ENCODE measurements at places on chromosomes 2 and 18.

DNA sequence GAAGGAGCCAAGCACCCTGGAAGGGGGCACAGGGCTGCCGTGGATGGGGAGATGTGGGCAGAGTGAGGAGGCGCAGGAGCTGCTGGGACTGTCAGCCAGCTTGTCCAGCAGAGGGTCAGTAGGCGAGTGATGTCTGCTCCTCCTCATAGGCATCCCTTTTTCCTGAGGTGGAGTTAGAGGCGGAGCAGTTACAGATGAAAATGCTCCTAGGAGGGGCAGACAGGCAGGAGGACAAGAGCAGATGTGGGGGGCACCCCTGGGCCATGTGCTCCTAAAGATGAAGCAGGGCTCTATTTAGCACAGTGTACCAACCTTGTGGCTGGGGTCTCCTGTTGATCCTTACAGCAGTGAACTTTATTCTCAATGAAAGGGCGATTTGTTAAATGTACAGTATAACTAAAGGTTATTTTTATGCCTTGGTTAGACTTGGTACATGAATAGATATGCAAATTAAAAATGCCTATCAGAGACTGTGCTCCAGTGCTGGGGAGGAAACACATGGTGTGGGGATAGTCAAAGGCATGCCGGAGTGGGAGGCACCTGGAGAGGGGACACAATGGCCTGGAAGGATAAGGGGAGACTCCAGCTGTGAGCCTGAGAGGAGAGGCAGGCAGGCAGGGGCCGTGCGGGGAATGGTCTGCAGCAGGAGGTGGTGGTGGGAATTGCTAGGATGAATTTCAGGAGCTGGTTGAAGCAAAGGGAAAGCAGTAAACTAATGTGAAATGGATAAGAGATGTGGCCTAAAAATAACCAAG lies 175.3 kb downstream of the CLIP4 start:
- DNase-seq: no peak

GRCh38 chr2:62641410-62641843 lies 64.1 kb upstream of the EHBP1 start:
- no peak for DNase-seq

- no peak for DNase-seq
Measured at GRCh38 chr2:159728629-159729028, 16.3 kb downstream of the MARCHF7 start.

DNA sequence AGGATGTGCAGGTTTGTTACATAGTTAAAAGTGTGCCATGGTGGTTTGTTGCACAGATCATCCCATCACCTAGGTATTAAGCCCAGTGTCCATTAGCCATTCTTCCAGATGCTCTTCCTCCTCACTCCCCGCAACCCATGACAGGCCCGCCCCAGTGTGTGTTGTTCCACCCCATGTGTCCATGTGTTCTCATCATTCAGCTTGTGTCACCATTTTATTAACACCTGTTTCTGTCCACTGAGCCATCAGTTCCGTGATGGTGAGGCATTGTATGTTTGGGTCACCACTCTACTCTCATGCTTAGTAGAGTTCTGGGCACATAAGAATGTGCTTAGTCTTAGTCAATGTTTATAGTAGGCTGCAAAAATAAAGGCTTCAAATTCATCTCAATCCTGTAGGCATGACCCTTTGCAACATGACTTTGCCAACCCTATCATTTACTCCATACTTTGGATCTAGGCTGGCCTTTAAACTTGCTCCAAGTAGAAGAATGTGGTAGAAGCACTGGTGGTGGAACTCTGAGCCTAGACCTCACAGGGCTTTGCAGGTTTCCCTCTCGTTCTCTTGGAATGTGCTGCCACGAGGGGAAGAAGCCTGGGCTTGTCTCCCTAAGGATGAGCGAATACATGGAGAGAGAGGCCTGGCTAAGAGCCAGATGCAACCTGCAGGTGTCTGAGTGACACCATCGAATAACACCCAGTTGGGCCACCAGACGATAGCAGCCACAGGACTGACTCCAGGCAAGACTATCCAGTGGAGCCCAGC lies 161.5 kb downstream of the NAPG start:
- DNase-seq: no peak

DNA sequence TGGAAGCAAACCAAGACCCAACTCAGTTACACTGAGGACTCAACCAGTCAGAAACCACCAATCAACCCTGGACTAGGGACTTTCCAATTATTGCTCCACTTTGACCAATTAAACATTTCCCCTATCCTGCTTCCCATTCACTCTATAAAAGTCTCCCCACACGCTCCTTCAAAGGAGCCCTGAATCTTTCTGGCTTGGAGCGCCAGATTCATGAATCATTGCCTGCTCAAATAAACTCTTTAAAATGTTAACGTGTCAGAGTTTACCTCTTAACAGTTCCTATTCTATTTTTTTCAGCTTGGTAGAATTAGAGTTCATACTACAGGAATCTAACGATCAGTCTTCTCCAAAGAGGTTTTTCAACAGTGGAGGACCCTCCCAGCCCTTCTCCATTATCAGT lies 20.7 kb upstream of the SULT1C2 start:
- peak; percentile 28 for DNase-seq

DNA sequence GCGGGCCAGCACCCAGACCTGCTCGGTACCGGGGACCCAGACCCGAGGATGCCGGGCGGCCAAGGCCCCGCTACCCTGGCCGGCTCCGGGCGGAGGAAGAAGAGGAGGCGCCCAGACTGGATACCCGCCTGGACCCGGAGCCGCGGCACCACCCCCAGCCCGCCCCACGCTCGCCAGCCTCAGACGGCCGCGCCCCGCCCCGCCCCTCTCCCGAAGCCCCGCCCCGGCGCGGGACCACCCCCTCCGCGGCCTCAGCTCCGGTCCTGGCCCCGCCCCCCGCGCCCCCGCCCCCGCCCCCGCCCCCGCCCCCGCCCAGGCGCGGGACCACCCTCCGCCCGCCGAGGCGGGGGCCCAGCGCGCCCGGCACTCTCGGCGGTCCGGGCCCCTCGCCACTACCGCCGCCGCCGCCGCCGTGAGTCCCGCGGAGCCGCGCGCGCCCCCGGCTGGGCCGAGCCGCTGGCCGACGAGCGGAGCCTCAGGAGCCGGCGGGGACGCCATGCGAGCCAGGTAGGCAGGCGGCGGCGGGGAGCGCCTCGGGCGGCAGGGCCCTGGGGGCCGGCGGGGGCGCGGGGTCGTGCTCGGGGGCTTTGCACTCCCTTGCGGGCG lies at the start of gene SH3BP4:
SH3BP4 (plus strand) TSS at position 354 of the 606 bp plus-strand sequence. CDS start 82,986 bp downstream, outside the sequence.
- peak; percentile 63 for DNase-seq

GRCh38 chr2:229780856-229781773 lies 66.8 kb upstream of the DNER start:
- peak; percentile 45 for DNase-seq

DNA sequence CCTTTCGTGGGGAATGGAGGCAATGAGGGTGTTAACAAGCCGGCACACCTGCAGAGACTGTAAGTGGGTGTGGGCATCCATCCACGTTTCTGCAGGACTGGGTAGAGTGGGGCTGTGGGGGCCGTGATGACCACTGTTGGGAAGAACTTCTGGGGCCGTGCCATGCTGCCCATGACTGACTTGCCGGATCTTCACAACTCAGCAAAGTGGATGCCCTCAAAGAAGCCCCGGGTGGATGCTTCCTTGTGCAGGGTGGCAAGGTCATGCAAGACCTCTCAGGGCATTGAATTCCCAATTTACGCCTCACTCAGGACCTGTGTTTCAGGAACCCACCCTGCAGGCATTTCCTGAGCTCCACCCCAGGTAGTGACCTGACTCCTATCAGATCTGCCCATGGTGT lies 143.5 kb upstream of the TPO start:
- DNase-seq: no peak

DNA sequence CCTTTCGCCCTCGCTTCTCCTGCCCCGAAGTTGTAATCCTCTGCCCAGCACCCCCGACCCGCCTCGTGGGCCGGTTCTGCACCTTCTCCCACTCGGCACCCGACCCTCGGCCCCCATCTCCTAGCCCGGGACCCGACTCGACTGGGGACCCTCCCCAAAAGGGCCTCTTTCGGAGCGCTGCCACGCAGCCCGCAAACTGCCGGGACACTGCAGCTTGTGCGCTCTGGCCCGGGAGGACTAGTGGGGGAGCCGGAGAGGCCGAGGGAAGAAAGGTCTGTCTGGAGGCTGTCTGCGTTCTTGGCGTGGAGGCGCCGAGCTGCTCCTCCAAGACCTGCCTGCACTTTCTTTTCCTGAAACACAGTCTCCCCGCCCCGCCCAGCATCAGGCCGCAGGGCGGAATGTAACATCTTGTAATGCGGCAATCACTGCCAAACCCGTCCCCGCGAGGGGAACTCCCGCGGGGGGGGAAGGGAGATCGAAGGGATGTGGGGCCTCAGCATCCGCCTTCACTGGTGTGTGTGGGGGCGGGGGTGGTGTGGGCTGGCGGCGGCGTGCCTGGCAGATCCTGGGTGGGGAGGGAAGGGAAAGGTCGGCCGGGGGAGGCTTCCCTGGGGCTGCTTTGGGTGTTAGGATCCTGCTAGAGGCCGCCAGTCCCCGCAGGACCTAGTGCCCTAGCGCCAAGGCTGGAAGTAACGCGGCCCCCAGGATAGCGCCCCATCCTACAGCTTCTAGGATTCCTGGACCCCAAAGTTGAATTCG lies 7.4 kb downstream of the DLX2 start:
- DNase-seq: peak; percentile 62

DNA sequence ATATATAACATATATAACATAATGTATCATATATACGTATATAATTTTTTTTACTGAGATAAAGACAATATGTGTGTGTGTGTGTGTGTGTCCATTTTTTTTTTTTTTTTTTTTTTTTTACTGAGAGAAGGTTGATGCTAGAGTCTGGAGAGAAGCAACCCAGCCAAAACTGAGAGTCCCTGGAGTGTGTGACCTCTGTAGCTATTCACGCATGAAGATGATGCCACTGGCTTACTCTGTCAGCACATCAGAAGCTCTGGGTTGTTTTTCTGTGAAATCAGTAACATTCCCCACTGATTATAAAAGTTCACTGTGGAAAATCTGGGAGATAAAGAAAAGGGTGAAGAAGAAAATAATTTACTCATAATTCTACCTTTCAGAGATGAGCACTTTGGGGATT lies 27.2 kb downstream of the CCDC195 start:
- no peak for DNase-seq

GRCh38 chr2:241358470-241358869 lies 2.4 kb downstream of the FARP2 start:
- no peak for DNase-seq

- DNase-seq: peak; percentile 27
Measured at GRCh38 chr2:30127016-30127893, 19.6 kb upstream of the YPEL5 start.

- no peak for DNase-seq
Measured at GRCh38 chr2:60475123-60475830, 78.2 kb downstream of the BCL11A start.

DNA sequence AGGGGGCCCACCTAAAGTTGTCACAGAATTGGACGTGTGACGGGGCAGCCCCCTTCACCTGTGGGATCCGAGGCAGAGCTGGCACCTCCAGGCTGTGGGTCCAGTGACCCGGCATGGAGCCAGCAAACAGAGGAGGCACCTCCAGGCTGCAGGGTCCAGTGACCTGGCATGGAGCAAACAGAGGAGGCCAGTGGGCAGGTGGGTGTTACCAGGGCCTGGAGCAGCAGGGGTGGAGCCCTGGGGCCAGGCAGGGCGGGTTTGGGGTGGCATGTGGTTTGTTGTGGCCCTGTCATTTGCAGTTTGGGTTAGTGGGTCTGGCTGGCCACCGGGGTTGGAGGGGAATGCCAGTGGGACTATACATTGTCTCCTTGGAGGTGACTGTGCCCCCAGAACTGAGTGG lies 68.2 kb downstream of the HPCAL1 start:
- no peak for DNase-seq

DNA sequence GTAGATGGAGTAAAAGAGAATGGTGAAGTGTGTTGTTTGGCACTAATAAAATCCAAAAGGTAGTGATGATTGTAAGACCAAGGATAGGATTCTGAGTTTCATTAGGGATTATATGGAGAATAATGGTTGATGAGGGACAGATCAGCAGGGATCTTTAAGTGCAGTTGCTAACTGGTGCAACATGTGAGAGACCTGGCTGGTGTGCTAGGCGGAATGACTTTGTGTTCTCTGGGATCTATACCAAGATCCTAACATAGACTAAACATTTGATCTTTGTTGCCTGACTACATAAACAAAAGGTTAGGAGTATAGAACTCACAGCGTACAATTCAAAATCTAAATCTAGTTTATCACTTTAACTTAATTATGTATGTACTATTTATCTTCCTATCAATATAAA lies 135.4 kb downstream of the PTRHD1 start:
- no peak for DNase-seq

GRCh38 chr2:11024687-11025086 lies 113.0 kb downstream of the KCNF1 start:
- no peak for DNase-seq

DNA sequence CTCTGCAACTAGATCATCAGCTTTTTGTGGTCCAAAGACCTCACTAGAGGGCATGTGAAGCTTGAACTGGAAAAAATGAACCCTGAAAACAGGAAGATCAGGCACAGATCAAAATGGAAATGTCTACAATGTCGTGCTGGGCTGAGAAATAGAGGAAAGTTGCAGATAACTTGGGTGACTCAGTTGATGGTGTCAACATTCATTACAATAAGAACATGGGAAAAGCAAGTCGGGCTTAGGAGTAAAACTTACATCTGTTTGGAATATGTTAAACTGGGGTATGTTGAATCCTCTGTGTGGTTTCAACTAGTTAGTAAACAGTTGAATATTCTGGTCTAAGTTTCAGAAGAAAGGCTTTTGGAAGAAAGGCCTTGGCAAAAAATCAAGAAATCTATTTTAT lies 940.4 kb downstream of the ERBB4 start:
- no peak for DNase-seq

- peak; percentile 2 for DNase-seq
Measured at GRCh38 chr18:25561918-25562317, 210.0 kb upstream of the ZNF521 start.

GRCh38 chr18:40957533-40958070 lies 997.4 kb upstream of the PIK3C3 start:
- DNase-seq: no peak

DNA sequence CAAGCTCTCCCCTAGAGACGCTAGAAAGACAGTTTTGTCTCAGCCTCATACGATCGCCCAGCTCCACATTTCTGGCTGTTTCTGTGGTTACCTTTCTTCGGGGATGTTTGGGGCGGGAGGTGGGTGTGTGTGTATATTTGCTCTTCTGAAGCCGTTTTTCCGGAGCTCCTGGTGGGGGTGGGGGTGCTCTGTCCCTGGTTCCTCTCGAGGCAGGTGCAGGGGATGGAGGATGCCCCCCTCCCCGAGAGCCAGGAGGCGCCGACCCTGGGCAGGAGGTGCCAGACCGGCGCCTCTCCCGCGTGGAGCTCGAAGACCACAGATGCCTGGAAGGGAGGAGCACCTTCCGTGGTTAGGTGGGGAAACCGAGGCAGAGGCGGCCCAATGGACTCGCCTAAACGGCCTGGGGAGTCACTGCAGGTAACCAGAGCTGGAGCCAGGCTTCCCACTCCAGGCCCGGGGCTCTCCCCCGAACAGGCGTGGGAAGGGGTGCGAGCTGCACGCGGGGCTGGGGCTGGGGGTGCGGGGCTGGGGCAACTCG lies 694 bp upstream of the HPCAL1 start:
- no peak for DNase-seq

Data from A549 (cell line).